ENCODE measurements at places on chromosomes 7 and 10. TPM values are rescaled to one million over a fixed set of nuclear protein-coding genes. Genes with fewer than 3 reads are reported as not detected.

Gene HEPACAM2
- not detected for total RNA-seq

Gene HIBADH
- 33.2 TPM for total RNA-seq

DNA sequence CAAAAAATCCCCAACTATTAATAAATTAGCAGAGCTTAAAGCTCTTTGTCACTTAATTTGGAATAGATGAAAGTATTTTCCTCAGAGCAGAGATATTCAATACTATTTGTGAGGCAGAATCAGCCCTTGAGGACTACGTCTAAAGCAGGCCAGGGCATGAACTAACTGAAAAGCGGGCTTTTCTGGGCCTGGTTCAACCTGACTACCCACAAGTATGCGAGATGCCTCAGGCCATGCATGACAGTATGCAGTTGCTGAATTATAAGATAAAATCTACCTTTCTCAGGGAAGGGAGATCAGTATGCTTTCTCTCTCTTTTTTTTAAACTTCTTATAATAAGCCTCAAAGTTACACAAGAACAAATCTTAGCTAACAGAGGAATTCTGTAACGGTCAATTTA lies 20.1 kb downstream of the TMEM168 start:
- H3K36me3 ChIP-seq = peaks cover 10% of the 10 kb centered on the region
- no peak for DNase-seq
- peak overlapping the region; percentile 48 for H3K27ac ChIP-seq
- H3K27me3 ChIP-seq = no peaks in the 10 kb centered on the region

DNA sequence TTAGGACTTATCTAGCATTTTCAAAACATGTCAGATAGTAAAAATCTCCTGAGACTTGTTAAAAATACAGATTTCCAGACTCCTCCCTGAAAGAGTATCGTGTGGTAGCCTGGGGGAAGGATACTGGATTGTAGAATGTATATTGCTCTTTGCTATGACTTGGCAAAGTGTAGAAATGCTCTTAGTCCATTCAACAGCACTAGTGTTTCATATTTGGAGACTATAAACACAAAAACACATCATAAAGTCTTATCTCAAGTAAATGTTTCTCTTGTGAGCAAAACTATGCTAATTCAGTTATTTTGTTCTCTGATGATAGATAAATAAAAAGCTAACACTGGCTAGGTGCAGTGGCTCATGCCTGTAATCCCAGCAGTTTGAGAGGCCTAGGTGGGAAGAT lies 137.5 kb upstream of the PRPS1L1 start:
- no peak overlapping the region for H3K4me3 ChIP-seq
- no peak for DNase-seq
- peaks cover 17% of the 10 kb centered on the region for H3K4me1 ChIP-seq
- no peaks in the 10 kb centered on the region for H3K36me3 ChIP-seq
- H3K27ac ChIP-seq = no peak overlapping the region

Gene IDI2
- not detected for total RNA-seq

DNA sequence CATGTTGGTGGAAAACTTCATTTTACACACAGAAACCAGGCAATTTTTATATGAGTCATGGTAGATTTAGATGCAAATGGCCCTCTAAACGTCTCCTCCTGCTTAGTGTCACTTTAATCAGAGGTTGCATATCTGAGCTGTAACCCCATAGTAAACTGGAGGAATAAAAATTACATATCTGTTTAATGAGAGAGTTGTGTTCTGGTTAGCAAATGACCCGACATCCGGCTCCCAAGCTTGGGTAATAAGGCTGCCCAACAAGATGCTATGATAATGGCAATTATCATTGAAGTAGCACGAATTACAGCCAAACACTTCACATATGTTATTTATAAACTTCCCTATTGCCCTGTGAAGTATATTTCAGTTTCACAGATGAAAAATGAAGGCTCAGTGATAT lies 10.6 kb upstream of the ADAM12 start:
- no peak overlapping the region for H3K4me3 ChIP-seq
- H3K4me1 ChIP-seq = peaks cover 8% of the 10 kb centered on the region
- H3K27ac ChIP-seq = no peak overlapping the region
- H3K27me3 ChIP-seq = peaks cover 3% of the 10 kb centered on the region
- H3K36me3 ChIP-seq = no peaks in the 10 kb centered on the region

GRCh38 chr10:24858288-24859270 lies 93.8 kb downstream of the PRTFDC1 start:
- no peak for DNase-seq
- H3K27ac ChIP-seq = no peak overlapping the region
- peaks cover 2% of the 10 kb centered on the region for H3K4me1 ChIP-seq
- peaks cover 14% of the 10 kb centered on the region for H3K36me3 ChIP-seq
- H3K27me3 ChIP-seq = no peaks in the 10 kb centered on the region

- H3K36me3 ChIP-seq = peaks cover 6% of the 10 kb centered on the region
- no peaks in the 10 kb centered on the region for H3K27me3 ChIP-seq
- no peak for DNase-seq
- H3K4me1 ChIP-seq = peaks cover 3% of the 10 kb centered on the region
- no peak overlapping the region for H3K4me3 ChIP-seq
Measured at GRCh38 chr10:110755781-110756180, 111.6 kb downstream of the RBM20 start.

GRCh38 chr7:5050676-5051075 lies 5.0 kb downstream of the RBAK start:
- no peak overlapping the region for H3K4me3 ChIP-seq
- H3K27me3 ChIP-seq = no peaks in the 10 kb centered on the region
- H3K4me1 ChIP-seq = peaks cover 7% of the 10 kb centered on the region
- H3K27ac ChIP-seq = no peak overlapping the region
- DNase-seq = no peak

DNA sequence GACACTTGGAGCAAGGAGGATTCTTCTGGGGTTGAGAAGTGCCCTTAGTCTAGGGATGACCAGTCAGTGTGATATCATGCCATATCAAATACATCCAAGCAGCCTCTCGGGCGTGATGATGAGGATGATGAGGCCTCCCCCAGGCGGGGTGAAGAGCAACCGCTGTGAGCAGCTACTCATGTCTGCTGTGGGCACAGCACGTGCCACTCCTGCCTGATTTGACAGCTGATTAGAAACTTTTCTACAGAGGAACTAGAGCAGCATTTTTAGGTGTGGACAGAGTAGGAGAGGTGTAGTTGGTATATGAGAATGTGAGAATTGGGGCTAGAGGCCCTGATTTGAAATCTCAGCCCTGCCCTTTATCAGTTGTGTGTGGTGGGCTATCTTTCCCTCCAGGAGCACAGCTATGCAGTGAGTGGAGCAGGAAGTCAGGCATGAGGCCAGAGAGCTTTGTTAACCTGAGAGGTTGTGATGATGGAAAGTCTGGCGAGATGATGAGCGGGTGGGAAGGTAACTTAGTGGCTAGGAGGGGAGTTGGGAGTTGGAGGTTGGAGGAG lies 49.6 kb upstream of the COBL start:
- H3K27ac ChIP-seq = no peak overlapping the region
- H3K4me1 ChIP-seq = peaks cover 5% of the 10 kb centered on the region
- H3K36me3 ChIP-seq = no peaks in the 10 kb centered on the region
- DNase-seq = no peak

GRCh38 chr7:128788446-128789412 lies 3.0 kb upstream of the CCDC136 start:
- no peak for DNase-seq
- H3K27me3 ChIP-seq = peaks cover 35% of the 10 kb centered on the region
- no peak overlapping the region for H3K27ac ChIP-seq
- peak overlapping the region; percentile 86 for H3K4me3 ChIP-seq

GRCh38 chr10:119656760-119657159 lies 5.6 kb downstream of the BAG3 start:
- H3K4me3 ChIP-seq = no peak overlapping the region
- peaks cover 8% of the 10 kb centered on the region for H3K36me3 ChIP-seq
- H3K27ac ChIP-seq = no peak overlapping the region
- peaks cover 44% of the 10 kb centered on the region for H3K4me1 ChIP-seq
- DNase-seq = no peak

DNA sequence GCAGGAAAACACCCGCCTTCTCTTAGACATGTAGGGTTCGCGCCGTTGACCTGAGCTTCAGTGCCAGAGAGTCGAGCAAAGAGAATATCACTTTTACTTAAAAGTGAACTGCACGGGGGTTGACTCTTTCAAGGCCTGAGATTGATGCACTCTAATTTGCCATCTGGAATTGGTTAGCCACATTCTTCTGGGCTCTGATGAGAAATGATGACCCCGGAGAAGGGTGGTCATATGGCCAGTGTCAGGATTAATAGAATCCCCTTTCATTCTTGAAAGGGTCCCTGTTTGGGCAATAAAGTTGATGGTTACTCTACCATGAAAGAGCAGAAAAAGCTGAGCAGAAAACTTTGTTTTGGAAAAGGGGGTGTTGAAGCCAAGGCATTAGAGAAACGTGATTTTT lies 31.2 kb downstream of the GRK5 start:
- no peak overlapping the region for H3K4me3 ChIP-seq
- no peaks in the 10 kb centered on the region for H3K36me3 ChIP-seq
- DNase-seq = no peak
- peaks cover 54% of the 10 kb centered on the region for H3K4me1 ChIP-seq

- H3K27ac ChIP-seq = no peak overlapping the region
- H3K4me1 ChIP-seq = no peaks in the 10 kb centered on the region
Measured at GRCh38 chr7:157603005-157603404, 266.2 kb downstream of the DNAJB6 start.

Gene PITRM1
- total RNA-seq = 72.4 TPM

Gene ERV3-1
- total RNA-seq = 57.6 TPM

GRCh38 chr10:60664859-60665258 lies 113.4 kb upstream of the CDK1 start:
- peaks cover 9% of the 10 kb centered on the region for H3K36me3 ChIP-seq
- no peak for DNase-seq
- H3K4me3 ChIP-seq = no peak overlapping the region
- no peaks in the 10 kb centered on the region for H3K27me3 ChIP-seq
- peaks cover 22% of the 10 kb centered on the region for H3K4me1 ChIP-seq
- H3K27ac ChIP-seq = no peak overlapping the region

DNA sequence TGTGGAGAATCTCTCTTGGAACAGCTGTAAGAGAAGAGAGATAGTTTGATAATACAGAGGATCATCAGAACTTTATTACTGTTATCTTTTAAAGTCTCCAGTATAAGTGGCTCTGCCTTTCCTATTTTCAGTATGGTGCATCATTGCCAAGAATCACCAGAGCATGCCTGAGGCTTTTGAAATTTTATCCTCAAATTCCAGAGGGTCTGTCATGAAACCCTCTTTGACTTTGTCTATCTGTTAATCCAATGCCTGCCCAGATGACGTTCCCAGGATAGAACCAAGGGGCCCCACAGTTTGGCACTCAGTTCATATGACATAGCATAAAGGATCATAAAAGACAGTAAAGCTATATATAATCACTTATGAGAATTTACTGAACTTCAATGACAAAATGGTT lies 35.3 kb upstream of the SEMA3C start:
- peaks cover 4% of the 10 kb centered on the region for H3K4me1 ChIP-seq
- no peak for DNase-seq
- H3K27me3 ChIP-seq = no peaks in the 10 kb centered on the region
- no peaks in the 10 kb centered on the region for H3K36me3 ChIP-seq
- no peak overlapping the region for H3K27ac ChIP-seq
- no peak overlapping the region for H3K4me3 ChIP-seq

GRCh38 chr7:5670183-5670935 lies 111.1 kb downstream of the RNF216 start:
- H3K4me3 ChIP-seq = no peak overlapping the region
- no peak for DNase-seq
- H3K27me3 ChIP-seq = no peaks in the 10 kb centered on the region
- peaks cover 7% of the 10 kb centered on the region for H3K36me3 ChIP-seq
- H3K4me1 ChIP-seq = peaks cover 5% of the 10 kb centered on the region
- H3K27ac ChIP-seq = peak overlapping the region; percentile 13

Gene CXCL12
- total RNA-seq = 45.8 TPM

GRCh38 chr7:69218576-69218975 lies 379.7 kb upstream of the AUTS2 start:
- H3K27ac ChIP-seq = no peak overlapping the region
- peaks cover 57% of the 10 kb centered on the region for H3K27me3 ChIP-seq
- no peak for DNase-seq
- peaks cover 5% of the 10 kb centered on the region for H3K4me1 ChIP-seq

Gene NEUROD6
- not detected for total RNA-seq

Gene MKX
- total RNA-seq = not detected

GRCh38 chr7:13778967-13779366 lies 210.5 kb downstream of the ETV1 start:
- no peaks in the 10 kb centered on the region for H3K4me1 ChIP-seq
- no peak overlapping the region for H3K4me3 ChIP-seq
- no peaks in the 10 kb centered on the region for H3K36me3 ChIP-seq
- H3K27ac ChIP-seq = no peak overlapping the region
- no peak for DNase-seq

DNA sequence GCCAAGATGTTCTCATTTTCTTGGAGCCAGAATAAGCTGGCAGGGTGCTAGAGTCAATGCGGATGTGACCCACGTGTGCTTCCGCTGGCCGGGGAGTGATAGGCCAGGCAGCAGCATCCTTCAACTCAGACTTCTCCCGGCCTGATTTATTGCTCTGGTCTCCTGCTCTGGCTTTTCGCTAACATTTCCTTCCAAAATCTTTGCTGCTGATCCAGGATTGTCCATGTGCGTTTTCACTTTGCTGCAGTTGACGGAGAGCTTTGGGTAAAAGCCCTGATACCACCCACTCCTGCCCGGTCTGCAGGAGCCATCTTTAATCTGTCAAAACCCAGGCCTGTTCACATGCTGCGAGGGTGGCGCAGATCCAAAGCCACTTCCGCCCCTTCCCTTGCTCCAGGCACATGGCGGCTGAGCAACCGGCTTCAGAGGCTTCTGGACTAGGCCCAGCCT lies 106.8 kb downstream of the CYP26A1 start:
- peak overlapping the region; percentile 94 for H3K27ac ChIP-seq
- no peak for DNase-seq
- H3K27me3 ChIP-seq = no peaks in the 10 kb centered on the region
- no peaks in the 10 kb centered on the region for H3K36me3 ChIP-seq
- H3K4me1 ChIP-seq = peaks cover 44% of the 10 kb centered on the region

- H3K27ac ChIP-seq = no peak overlapping the region
- H3K4me1 ChIP-seq = peaks cover 25% of the 10 kb centered on the region
- no peak for DNase-seq
- H3K4me3 ChIP-seq = peak overlapping the region; percentile 71
- peaks cover 2% of the 10 kb centered on the region for H3K36me3 ChIP-seq
Measured at GRCh38 chr10:73875139-73875475, 752 bp upstream of the CAMK2G start.

DNA sequence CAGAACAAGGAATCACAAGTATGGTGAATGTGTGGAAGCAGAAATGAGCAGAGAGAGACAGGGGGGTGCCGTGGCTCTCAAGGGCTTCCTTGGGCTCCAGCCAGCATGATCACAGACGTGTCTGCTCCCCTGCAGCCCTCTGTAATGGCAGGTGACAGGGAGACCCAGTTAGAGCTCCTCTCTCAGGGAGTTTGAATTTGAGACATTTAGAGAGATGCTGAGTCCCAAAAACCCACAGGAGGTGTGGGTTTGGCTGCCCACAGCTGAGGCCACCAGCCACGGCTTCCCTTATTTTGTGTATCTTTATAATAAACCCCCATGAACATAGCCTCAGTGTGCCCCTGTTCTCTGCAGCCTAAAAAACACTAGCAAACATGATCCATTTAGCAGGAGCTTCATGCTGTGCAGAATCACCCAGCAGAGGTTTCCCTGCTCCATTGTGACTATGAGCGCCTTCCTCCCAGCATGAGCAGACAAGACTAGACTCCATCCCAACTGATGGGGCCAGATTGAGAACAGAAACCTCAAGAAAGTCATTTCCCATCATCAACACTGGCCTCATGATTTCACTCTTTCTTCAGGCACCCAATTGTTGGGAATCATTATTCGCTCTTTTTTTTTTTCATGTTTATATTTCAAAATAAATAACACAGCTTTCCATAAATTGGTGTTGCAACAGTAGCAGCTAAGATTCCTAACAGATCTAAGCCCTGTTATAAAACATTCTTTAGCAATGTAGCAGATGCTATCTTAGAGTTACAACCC lies 13.4 kb downstream of the NOD1 start:
- peaks cover 49% of the 10 kb centered on the region for H3K4me1 ChIP-seq
- H3K27me3 ChIP-seq = no peaks in the 10 kb centered on the region
- no peaks in the 10 kb centered on the region for H3K36me3 ChIP-seq
- peak overlapping the region; percentile 88 for H3K27ac ChIP-seq
- no peak for DNase-seq
